Testis (tissue), 5 donors: ENCODE measurements at places on chromosomes 3 and 15. TPM values are rescaled to one million over a fixed set of nuclear protein-coding genes. Genes with fewer than 3 reads are reported as not detected.

The NCKIPSD gene
- 69.4 TPM for total RNA-seq

The TPM1 gene
- total RNA-seq, result 126 TPM

The ERICH6 gene
- 9.7 TPM for total RNA-seq

DNA sequence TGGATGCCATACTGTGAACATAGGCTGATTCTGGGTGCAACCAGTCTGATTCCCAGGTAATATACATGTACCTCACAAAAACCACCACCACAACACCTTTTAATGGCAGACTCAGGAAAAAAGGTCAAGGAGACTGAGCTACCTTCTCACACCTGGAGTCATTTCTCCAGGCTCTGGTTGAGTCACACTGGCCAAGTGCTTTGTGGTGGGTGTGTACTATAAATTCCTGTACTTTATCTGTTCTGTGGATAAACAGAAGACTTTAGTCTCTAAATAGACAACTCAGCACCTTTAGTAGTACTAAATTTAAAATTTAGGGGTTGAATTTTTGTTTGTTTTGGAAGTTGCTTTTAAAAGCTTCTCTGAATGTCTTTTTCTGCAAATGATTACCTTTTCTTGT lies 46.7 kb downstream of the TOP2B start:
- DNase-seq, result no peak
- H3K27me3 ChIP-seq, result no peaks in the 10 kb centered on the region
- H3K27ac ChIP-seq, result no peak overlapping the region
- no peaks in the 10 kb centered on the region for H3K4me1 ChIP-seq
- H3K36me3 ChIP-seq, result no peaks in the 10 kb centered on the region

GRCh38 chr3:156581033-156581432 lies 26.1 kb upstream of the SSR3 start:
- DNase-seq, result no peak
- H3K27me3 ChIP-seq, result no peaks in the 10 kb centered on the region
- H3K36me3 ChIP-seq, result no peaks in the 10 kb centered on the region
- H3K27ac ChIP-seq, result no peak overlapping the region

DNA sequence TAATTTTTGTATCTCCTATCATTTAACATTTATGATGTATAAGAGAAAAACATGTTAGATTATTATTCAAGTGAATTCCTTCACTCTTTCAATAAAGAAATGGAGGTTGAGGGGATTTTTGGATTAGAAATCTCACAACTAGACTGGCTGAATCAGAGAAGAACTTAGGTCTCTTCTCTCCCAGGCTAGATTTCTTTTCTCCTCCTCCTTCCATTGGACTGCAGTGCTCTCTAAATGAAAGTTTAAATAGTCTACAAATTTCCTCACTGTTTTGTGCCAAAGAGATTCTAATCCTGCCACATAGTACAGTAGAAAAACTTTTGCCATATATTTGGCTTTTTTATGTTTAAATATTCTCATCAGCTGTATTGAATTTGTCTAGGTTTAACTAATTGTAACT lies 65.8 kb downstream of the ECT2 start:
- no peak overlapping the region for H3K27ac ChIP-seq
- no peaks in the 10 kb centered on the region for H3K36me3 ChIP-seq
- no peaks in the 10 kb centered on the region for H3K4me1 ChIP-seq

DNA sequence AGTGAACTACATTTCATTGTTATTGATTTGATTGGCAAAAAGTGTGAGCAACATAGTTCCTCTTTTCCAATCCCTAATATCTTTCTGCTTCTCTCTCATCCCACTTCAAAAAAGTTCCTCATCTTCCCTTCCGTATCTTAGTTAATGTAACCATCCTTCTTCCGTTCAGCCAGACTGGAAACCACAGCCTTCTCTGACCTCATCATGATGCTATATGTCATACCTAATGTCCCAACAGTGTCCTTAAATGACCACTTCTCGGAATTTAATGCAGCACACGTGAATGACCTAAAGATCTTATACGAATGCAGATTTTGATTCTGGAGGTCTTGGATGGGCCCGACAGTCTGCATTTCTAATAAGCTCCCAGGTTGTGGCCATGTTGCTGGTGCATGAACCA lies 320.3 kb upstream of the SATB1 start:
- peak; percentile 16 for DNase-seq
- no peaks in the 10 kb centered on the region for H3K27me3 ChIP-seq
- no peaks in the 10 kb centered on the region for H3K36me3 ChIP-seq
- H3K4me3 ChIP-seq, result no peak overlapping the region

DNA sequence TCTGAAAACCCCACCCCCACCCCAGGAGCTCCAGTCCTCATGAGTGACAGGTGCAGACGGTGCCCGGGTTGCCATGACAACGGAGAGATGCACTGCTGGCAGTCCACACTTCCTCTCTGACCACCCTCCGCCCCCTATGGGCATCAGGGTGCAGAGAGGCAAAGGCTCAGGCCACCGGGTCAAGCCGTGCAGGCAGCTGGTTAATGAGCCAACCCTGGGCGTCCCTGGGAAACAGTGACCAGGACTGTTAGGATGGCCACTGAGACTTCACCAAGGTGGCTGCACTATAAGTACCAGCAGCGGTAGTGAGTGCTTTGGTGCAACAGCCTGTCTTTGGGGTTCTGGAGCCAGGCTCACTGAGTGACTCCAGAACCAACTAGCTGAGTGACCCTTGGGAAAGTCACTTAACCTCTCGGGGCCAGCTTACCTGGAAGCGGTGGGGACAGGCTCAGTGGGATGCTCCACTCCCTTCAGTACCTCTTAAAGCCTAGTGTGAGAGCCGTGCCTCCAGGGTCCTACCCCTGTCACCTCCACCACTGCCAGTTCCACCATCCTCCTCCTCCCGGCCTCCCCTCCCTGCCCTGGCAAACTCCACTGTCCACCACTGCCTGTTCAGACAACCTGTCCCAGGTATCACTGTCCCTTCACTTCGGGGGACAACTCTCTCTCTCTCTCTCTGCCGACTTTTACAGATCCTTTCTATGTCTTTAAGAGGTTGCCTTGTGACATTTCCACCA lies 121.0 kb upstream of the PRR20G start:
- no peaks in the 10 kb centered on the region for H3K4me1 ChIP-seq
- no peaks in the 10 kb centered on the region for H3K36me3 ChIP-seq
- no peak overlapping the region for H3K27ac ChIP-seq
- H3K27me3 ChIP-seq, result no peaks in the 10 kb centered on the region

DNA sequence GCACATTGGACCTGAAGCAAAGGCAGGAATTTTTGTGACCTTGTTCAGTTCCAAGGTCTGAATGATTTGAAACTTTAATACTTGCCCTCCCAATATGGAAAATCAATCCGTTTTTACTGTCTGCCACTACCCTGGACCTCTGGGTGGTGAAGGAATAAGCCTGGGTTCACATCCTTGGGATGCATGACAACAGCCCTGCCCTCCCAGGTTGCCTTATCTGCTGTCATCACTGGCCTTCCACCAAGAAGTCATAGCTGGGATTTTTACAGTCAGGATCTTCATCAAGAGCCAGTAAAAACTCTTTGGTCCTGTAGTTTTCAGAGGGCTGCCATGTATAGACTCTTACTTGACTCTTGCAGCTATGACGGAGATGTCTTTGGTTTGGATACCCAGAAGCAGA lies 128.6 kb downstream of the MYLK start:
- H3K4me3 ChIP-seq, result no peak overlapping the region
- no peaks in the 10 kb centered on the region for H3K27me3 ChIP-seq
- no peak overlapping the region for H3K27ac ChIP-seq
- H3K4me1 ChIP-seq, result no peaks in the 10 kb centered on the region

GRCh38 chr3:140198242-140198641 lies 263.3 kb downstream of the CLSTN2 start:
- H3K36me3 ChIP-seq, result no peaks in the 10 kb centered on the region
- no peak overlapping the region for H3K4me3 ChIP-seq
- no peaks in the 10 kb centered on the region for H3K27me3 ChIP-seq
- no peaks in the 10 kb centered on the region for H3K4me1 ChIP-seq
- no peak for DNase-seq
- H3K27ac ChIP-seq, result no peak overlapping the region

- H3K36me3 ChIP-seq, result no peaks in the 10 kb centered on the region
- DNase-seq, result no peak
- H3K4me3 ChIP-seq, result no peak overlapping the region
- no peak overlapping the region for H3K27ac ChIP-seq
Observed at GRCh38 chr3:126620738-126621137, 34.2 kb downstream of the TXNRD3 start.

DNA sequence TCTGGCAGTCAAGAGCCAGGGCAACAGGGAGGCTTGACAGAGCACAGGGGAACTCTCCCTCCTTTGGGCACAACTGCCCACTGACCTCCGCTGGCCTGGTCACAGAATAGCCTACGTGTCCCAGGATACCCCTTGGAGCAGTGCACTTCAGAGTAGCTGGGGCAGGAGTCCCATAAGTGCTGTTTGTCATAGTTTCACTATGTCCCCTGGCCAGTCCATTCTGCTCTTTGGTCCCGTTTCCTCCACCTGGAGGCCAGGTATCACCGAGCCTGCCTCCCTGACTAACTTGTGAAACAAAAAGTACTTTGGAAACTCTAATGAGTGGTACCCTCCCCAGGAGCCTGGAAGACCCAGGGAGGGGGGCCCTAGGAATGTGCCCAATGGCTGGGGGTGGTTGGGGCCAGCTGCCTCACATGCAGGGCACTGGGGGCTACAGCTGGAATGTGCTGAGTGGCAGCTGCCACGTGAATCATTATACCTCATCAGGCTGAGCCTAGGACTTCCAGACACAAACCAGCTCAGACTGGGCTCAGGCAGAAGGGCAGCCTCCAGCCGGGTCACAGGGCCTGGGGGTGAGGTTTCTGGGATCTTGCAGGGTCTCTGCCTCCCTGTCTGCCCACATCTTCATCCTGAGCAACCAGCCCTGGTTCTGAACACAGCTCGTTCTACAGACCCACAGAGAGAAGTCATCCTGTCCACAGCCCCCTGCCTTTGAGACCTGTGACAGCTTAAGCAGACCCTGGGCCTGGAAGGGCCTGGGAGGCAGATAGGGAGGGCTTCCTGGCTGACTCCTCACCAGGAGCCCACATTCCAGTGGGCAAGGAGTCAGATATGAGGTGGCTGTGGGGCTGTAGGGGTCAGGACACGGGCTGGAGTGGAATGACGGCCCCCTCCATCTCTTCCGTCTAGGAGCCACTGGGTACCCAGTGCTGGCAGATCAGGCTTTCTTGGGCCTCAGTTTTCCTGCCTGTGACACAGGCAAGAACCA lies 914 bp upstream of the PTH1R start:
- H3K27me3 ChIP-seq, result no peaks in the 10 kb centered on the region
- H3K36me3 ChIP-seq, result no peaks in the 10 kb centered on the region
- peaks cover 45% of the 10 kb centered on the region for H3K4me1 ChIP-seq

GRCh38 chr3:13595485-13595884 lies 46.6 kb downstream of the FBLN2 start:
- peaks cover 14% of the 10 kb centered on the region for H3K4me1 ChIP-seq
- H3K27ac ChIP-seq, result no peak overlapping the region
- DNase-seq, result no peak
- no peaks in the 10 kb centered on the region for H3K36me3 ChIP-seq
